GM10248 (cell line): ENCODE measurements at places on chromosomes 12 and 14.

GRCh38 chr12:67599691-67600090 lies 48.9 kb upstream of the DYRK2 start:
- no peak for DNase-seq

- no peak for DNase-seq
Observed at GRCh38 chr12:97601934-97602720, 139.5 kb downstream of the RMST start.

DNA sequence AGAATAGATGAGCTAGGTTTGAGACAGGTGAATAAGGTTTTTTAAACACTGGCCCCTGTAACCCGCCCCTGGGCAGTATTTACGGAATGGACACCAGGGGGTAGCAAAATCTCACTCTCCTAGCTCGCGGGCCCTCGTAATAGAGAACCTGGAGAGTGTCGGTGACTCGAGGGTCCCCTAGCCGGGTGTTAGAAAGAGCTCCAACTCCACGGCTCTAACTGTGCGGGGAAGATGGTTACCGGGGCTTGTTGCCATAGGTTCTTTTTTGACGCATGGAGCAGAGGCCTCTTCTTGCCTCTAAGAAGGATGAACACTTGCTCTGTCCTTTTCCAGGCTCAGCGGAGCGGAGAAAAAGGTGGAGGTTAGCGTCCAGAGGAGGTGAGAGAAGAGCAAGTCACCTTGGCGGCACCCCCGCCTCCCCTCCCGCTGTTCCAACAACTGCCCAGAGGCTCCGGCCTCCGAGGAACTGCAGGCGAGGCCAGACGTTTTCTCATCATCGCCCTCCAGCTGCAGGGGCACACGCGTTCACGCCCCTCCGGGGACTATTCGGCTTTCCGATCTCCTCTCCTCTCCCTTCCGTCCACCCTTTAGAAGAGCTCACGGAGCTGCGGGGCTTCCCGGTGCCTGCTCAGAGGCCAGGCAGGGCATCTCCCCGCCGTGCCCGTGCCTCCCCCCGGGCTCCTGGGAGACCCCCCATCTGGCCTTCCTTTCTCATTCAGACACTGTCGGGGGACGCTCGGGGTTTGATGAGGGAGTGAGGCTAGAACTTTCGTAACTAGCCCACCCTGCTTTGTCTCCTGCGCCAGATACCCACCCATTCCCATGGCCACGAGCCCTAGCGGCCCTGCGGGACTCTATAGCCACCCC lies 1.4 kb upstream of the ARHGEF40 start:
- peak; percentile 61 for DNase-seq

DNA sequence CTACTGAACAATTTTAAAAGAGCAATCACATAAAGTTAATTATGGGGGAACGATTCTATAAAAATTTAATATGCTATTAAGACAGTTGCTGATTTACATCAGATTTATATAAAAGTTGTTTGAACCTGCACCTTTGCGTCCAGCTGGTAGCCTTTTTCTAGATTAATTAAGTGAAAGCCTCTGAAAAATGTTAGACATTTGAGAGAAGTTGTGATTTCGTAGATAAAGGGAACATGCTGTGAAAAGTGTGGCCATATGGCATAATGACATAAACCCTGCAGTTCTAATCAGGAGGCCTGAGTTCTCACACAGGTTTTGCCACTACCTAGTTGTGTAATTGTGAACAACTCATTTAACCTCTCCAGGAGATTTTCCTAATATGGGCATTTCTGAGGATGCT lies 187.2 kb downstream of the TMTC2 start:
- no peak for DNase-seq
